ENCODE measurements at places on chromosomes 7 and 10.

GRCh38 chr10:118459642-118460193 lies 117.6 kb upstream of the FAM204A start:
- no peak for DNase-seq

DNA sequence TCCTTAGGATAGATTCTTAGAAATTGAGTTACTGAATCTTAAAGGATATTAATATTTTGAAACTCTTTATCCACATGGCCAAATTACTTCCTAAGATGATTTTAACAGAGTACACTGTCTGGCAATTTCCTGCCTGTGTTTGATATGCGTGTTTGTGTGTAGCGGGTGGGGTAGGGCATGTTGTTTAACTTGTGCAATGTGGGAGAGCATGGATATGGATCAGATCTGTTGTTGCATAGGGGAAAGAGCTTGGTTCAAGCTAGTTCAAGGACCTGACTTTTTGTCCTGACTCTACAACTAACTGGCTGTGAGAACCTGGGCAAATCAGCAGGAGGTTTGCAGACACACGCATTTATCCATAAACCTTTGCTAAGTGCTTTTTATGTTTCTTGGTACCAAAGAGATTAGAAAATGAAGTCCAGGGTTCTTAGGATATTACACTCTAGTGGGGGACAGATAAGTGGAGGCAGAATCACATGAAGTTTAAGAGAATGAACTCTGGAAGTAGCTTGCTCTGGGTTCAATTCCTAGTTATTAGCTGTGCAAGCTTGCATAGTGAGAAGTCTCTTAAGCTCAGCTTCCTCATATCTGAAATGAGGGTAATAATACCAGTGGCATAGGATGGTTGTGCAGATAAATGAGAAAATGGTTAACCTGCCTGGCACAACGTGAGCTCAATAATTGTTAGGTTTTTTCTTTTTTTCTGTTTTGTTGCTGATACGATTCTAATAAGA lies 96.3 kb upstream of the PRR15 start:
- DNase-seq, result no peak

- DNase-seq, result no peak
These were observed 197.8 kb upstream of the IMMP2L start for GRCh38 chr7:111760043-111760442.

GRCh38 chr7:109387530-109387929 lies 817.9 kb downstream of the DNAJB9 start:
- no peak for DNase-seq
